ENCODE measurements at places on chromosomes 11 and 22.

DNA sequence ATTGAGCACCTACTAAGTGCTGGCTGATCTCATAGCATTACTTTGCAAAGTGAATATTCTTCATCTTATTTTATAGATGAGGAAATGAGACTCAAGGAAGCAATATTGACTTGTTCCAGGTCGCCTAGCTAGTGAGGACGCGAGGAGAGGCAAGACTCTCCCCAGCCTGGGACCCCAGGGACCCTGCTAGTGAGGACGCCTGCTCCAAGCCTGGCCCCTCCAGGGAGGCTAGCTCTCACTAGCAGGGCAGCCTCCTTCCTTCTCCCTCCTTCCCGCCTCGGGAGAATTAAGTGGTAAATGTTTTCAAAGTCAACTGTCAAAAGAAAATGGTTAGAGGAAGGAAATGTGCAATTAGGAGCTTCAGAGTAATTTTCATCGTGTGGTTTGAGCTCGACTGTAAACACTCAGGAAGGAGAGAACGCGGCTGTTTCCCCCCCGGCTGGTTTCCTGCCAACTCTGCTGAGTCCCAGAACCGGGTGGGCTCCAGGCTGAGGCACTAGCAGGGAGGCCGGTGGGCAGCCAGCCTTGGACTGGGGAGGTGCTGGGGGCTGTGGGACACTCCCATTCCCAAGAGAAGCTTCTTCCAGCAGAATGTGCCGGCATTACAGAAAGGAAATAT lies 17.9 kb downstream of the MYEOV start:
- DNase-seq: no peak

- no peak for DNase-seq
These were observed 44.2 kb downstream of the MCHR1 start for GRCh38 chr22:40723396-40723933.

DNA sequence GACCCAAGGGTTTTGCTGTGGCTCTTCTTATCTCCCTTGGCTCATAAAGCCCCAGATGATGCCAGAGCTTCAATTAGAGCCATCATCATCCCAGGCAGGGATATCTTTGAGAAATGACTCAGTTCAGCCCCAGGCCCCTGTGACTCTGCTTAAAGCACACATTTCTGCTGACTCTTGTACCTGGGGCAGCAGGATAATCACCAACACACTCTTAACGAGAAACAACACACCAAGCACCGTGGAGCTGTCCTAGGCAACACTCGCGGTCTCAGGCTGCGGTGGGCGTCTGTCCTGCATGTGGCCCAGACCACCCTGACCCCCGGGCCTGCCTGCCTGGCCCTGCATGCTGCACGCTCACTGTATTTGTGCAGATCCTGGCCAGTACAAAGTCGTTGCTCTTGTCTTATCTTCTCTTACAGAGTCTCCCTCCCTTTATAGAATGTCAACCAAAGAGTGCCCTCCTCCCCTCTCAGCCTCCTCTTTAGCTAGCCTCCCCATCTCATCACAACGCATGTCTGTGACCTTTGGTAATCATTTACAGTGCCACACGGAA lies 114.2 kb upstream of the PARVA start:
- no peak for DNase-seq

DNA sequence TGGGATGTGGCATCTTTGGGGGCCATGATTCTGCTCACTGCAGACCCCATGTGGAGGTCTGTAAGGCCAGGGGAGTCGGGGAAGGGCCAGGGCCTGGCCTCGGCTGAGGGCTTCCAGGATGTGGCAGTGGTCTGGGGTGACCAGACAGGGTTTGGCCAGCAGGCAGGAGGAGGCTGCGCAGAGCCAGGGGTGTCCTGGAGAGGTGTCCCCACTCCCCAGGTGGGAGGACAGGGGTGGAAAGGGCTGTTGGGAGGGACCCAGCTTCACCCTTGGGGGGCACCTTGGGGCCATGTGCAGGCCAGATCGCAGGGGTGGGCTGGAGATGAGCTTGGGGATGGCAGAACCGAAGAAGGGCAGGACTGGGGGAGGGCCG lies 3.4 kb downstream of the PANX2 start:
- no peak for DNase-seq

Data from CD4-positive, alpha-beta memory T cell (primary cell).